ENCODE measurements at places on chromosomes 11 and 22.

DNA sequence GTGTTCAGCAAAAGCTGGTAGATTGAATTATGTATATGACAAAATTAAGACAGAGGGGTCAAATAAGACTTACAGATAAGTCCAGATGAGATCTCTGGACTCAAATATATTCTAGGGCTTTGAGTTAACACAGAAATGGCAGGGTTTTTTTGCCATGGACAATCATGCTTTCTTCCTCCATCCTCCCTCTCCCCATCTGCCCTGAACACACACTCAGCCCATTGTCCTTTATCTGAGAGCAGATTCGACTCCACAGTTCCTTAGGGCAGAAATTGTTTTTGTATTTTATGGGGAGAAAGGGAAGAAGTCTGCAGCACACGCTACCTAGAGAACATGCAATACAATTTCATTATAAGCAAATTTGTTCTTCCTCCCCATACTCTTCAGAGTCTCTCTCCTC is 86.8 kb downstream of the SLC1A2 start:
- DNase-seq: no peak

DNA sequence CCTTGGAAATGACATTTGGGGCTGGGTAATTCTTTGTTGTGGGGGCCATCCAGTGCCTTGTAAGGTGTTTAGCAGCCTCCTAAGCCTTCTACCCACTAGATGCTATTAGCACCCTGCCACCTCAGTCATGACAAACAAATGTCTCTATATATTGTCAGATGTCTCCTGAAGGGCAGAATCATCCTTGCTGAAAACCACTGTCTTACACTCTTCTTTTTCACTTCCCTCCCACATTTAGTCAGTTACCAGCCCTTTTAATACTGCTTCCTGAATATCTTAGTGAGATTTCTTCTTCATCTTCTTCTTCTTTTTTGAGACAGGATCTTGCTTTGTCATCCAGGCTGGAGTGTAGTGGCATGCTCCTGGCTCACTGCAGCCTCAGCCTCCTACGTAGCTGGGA is 33.1 kb downstream of the TNRC6B start:
- DNase-seq: no peak

DNA sequence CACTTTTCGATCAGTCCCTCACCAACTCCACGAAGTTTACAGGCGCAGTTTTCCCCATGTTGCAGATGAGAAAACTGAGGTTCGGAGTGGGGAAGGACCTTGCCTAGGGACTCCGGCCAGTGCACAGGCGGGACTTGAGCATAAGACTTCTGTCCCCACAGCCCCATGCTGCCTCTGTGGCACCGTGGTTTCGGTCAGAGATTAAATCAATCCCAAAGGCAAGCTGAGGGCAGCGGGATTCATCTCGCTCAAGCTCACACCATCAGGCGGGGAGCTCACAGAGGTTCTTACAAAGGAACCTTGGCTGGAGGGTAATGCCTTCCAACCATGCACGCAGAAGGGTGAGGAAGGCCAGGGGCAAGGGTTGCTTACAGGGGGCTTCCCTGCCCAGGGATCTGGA is 115.5 kb downstream of the PHF21B start:
- no peak for DNase-seq

DNA sequence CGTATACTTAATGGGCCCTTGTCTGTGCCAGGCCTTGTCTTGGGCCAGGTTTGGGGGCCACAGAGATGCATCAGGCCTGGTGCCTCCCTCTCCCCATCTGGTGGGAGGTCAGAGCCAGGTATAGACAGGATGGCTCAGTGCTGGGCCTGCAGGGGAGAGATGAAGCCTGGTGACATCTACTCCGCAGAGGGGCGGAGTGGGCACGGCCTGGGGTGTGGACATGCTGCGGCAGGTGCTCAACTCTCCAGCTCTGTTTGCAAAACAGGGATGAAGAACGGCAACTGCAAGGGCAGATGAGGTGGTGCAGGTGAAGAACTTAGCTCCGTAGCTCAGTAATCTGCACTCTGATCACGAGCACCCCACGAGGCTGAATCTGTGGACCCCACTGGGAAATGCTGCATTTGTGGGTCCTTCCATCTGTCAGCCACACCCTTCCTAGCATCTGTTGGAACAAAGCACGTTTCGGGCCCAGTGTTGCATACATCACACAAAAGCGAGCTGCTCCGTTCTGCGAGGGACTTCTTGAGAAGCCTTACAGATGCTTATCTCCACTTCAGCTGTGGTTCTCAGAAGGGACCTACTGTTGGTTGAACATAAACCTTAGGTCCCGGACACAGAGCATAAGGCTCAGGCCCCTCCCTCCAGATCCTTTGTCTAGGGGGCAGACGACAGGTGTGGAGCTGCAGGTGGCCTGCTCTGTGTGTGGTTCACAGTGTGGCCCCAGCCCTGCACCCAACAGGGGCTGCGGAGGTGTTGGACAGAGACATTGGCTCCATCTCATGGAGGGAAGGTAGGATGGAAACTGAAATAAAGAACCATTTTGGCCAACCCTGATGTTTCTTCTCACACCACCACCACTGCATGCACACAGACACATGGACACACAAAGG is 78.3 kb downstream of the LRRC32 start:
- DNase-seq: no peak

DNA sequence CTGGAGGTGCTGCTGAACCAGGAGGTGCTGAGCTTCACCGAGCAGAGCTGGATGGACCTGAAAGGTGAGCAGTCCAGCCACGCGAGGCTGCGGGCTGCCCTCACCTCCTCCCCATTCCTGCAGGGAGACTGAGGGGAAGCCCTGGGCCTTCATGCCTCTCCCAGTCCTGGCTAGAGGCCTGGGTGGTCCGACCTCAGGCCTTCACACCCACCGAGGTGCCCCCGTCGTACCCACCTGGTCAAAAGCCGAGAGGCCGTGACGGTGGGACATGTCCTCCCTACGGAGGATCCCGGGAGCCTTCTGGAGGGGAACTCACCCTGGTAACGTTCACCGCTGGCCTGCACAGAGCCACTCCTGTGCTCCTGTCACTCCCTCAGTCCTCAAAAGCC is 5.1 kb downstream of the SUSD2 start:
- no peak for DNase-seq

GRCh38 chr11:17992916-17993315 is 19.9 kb downstream of the SERGEF start:
- DNase-seq: no peak

DNA sequence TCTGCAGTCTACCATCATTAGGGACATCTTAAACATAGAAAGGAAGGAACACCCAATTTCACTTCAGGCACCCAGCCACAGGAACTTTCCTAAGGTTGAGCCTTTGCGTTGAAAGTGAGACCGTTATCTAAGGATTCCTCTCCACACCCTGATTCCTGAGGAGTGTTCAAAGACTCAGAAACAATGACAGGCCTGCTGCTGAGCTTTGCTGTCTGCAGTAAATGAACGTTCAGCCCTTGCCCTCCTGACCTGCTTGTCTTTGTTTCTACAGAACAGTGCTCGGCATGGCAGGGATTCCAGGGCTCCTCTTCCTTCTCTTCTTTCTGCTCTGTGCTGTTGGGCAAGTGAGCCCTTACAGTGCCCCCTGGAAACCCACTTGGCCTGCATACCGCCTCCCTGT is 7.0 kb downstream of the PRSS23 start:
- no peak for DNase-seq

All from stimulated activated CD4-positive, alpha-beta T cell treated with anti-CD3 and anti-CD28 coated beads, Interleukin-1b, Interleukin-23, amount 100 ng/mL, for 24 hours (primary cell).